ENCODE measurements at places on chromosomes 16 and 17.
A peak's percentile ranks its signal among the peaks of the same experiment; 100 is the strongest.

GRCh38 chr16:47528431-47528830 is 67.3 kb downstream of the PHKB start:
- DNase-seq = no peak

GRCh38 chr16:78460428-78460827 is 361.0 kb downstream of the WWOX start:
- no peak for DNase-seq

- DNase-seq = no peak
These were observed 226.2 kb downstream of the CCDC182 start for GRCh38 chr17:57518587-57519581.

- DNase-seq = no peak
These were observed 39.5 kb downstream of the COPRS start for GRCh38 chr17:31819578-31819977.

DNA sequence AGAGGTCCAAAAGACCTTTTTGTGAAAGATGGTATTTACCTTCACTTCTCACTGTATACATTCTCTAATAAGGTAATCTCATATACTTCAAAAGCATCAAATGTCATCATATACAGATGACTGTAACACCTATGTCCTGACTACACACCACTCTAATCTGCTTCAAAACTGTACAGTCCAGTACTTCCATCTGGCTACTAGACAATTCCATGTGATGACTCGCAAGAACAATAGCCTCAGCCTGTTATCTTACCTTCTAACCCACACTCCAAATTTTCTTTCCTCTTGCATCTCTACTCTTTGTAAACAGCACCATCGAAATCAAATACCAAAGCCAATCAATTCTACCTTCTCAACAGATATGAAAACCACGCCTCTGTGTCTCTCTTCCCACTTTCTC is 24.1 kb downstream of the MYO1D start:
- no peak for DNase-seq

- no peak for DNase-seq
These were observed 2.9 kb downstream of the ATP6V0D1 start for GRCh38 chr16:67477960-67478554.

DNA sequence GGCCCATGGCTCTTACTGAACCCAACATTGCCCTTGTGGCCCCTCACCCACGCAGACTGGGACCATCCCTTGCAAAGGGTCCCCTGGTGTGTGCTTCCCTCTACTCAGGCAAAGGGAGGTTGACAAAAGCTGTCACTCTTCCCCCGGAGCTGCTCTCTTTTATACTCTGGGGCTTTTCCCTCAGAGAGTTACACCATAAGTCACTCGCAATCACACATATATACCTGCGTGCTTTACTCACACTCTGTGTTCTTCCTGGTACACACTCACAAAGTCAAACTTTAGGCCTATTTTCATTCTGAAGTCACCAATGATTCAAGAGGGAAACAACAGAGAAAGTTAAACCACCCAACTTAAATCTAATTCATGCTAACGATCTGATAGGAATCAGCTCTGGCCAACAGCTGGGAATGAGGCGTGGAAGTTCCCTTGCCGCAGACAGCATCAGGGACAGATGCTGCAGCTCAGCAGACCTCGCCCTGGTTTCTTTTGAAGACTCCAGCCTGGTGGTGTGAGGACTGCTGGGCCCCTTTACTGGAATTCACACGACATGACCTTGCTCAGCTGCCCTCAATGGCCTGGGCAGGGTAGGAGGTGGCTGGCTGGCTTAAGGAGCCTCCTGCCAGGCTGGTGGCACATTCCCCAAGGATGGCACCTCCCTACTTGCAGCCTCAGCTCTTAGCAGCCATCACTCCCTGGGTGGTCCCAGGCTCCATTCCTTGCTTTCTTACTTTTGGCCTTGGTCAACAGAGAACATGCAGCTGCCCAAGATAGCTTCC is 27.3 kb downstream of the HIC1 start:
- no peak for DNase-seq

DNA sequence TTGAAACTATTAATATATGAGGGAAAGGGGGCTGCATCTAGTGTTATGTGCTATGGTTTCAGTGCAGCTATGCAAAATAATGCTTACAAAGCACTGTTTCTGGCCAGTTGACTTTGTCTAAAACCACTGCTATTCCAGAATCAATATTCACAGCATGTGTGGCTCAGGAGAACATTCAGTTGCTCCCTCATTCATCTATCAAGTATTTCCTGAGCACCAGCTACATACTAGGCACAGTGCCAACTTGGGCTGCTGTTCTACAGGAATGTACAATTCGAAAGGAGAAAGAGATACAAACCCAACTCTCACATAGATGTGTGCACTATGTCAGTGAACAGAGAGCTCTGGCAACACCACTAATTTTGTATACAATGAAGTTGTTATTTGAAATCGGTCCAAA is 183.0 kb downstream of the PHKB start:
- no peak for DNase-seq

DNA sequence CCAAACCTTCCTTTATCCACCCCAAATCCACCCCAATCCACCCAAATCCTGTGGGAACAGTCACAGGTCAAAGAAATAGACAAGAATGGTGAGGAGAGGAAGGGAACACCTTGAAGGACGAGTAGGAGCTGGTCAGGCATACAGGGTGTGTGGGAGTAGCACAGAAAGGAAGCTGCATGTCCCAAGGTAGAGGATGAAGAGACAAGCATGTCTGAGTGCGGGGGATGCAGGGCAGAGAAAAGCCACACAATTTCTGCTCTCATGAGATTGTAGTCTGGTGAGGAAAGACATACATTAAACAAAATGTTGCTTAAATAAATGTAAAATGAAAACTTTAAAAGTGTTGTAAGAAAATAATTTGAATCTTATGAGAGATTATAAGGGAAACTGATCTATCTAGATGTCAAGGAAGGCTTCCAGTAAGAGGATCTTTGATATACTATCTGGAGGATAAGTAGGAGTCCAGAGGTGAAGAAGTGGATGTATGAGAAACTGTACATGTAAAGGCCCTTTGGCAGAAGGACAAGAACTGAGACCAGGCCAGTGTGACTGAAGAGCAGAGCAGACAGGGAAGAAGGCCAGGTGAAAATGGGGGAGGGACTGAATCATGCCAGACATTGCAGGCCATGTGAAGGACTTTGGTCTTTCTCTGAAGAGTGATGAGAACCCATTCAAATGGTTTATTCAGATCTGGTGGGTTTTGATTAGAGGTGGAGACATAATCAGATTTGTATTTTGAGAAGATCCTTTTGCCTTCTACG is 18.6 kb downstream of the TMEM98 start:
- no peak for DNase-seq

DNA sequence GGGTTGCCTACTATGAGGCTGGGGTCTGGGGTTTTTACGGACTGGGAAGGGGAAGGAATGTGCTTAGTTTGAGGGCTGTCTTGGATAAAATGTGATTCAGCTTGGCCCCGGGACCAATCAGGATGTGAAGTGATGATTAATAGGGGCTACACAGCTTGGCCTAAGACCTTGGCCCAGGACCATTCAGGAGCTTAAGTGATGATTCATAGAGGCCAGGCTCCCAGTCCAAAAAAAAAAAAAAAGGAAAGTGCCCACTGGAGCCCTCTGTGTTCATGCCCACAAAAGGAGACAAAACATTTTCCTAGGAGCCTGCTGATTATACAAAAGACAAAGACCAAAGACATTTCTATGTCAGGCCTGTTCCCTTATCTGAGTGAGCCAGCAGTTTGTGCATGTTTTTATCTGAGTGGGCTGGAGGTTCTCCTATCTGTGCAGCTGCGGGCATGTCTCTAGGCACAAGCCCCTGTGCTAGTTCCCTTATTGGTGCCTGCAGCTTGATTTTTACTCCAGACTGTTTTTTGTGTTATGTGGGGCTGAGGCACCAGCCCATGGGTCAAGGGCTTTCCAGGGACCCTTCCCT is 898.2 kb upstream of the GOT2 start:
- no peak for DNase-seq

DNA sequence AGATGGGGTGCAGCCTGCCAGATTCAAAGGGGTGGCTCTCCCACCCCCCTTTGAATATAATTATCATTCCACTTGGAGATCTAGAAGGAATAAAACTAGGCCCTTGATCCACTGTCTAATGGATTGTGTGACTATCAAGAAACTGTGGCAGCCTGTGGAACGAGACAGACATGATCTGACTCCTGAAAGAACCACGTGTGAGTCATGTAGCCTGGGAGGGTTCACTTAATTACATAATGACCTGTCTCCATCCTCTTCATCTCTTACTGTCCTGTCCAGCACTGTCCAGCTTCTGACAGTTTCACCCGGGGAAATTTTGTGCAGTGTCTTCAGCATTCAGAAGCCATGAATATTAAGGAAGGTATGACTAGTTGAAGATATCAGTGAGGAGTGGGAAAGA is 43.3 kb upstream of the CDH13 start:
- no peak for DNase-seq

DNA sequence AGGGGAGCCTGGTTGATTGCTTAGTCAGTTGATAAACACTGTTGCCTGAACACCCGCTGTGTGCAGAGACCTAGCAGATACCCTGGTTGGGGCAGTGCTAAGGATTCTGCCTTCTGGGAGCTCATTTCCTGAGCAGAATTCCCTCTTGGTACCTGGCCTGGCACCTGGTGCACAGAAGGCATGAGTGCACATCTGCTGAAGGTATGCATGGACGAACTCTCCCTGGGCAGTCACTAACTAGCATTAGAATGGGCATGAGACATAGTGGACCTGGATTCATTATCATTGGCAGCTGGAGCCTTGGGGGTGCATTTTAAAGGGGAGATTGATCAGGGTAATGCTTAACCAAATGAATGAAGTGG is 13.1 kb downstream of the ADCY7 start:
- no peak for DNase-seq

DNA sequence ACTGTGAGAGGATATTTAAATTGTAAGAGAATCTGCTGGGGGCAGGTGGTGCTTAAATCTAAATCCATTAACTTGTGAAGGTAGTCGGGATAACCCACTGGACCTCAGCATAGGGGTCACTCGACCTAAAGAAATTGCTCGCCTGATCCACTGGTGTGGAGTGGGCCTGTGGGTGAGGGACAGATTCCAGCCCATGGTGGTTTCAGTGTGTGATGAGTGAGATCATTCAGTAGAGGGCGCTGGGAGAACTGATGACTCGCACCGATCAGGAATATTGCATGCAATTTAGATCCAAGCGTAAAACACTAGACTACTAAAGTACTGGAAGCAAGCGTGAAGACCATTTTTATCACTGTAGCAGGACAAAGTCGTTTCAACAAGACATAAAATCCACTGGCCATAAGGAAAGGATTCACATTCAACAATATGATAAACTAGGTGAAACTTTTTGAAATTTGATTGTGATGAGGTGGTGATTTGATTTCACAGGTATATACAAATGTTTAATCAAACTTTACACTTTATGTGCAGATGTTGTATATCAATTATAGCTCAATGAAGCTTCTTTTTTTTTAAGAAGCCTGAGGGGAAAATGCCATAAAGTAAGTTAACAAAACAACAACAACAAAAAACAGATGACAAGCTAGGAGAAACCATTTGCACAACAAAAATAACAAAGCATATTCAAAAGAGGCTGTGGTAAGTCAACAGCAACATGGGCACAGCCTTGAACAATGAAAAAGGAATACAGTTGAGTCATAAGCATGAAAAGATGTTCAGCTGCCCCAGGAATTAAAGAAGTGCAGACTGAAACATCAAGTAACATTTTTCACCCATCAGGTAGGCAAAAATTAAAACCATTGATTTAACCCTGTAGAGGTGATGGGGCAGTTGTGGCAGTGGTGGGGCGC is 7.5 kb upstream of the TMEM170A start:
- DNase-seq = peak; percentile 75

GRCh38 chr16:86370062-86370461 is 140.3 kb upstream of the FOXF1 start:
- DNase-seq = no peak

GRCh38 chr17:72191356-72191755 is 70.5 kb downstream of the SOX9 start:
- DNase-seq = no peak

DNA sequence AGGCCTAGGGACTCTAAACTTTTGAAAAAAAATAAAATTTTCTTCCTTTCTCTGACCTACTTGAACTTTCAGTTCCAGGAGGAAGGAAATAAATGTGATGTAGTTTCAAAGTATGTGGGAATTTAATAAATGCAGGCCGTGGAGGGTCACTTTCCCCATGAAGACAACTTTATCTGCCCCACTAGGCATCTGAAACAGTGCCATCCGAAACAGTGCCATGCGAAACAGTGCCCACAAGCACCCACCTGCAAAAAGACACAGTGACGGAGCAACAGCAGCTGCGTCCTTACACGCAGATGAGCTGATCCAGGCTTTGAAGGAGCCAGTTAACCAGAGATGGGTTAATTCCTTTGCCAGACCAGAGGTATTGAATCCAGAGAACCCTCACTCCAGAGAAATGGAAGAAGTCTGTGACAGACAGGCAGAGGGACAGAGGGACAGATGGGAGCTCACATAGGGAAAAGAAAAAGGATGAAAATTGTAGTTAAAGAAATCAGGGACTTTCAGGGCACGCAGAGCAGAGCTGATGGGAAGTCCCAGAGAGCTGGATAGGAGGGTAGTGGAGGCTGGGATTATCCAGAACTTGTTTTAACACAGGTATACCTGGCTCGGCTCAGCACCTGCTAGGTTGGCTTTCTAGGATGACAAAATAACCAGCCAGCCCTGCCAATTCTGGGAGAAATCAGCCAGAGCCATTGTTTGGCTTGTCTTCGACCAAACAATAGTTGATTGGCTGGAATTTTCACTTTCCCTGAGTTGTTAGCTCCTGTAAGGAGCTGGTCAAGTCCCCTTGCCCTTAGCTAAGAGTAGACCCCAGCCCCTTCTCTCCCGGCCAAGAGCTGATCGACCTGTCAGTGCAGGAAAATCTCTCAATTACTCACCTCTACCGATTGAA is 17.1 kb upstream of the HOXB13 start:
- DNase-seq = no peak

- DNase-seq = peak; percentile 79
These were observed 37.9 kb downstream of the GTF3C1 start for GRCh38 chr16:27511657-27512448.

GRCh38 chr16:1884155-1884760 is 12.3 kb upstream of the MEIOB start:
- no peak for DNase-seq

DNA sequence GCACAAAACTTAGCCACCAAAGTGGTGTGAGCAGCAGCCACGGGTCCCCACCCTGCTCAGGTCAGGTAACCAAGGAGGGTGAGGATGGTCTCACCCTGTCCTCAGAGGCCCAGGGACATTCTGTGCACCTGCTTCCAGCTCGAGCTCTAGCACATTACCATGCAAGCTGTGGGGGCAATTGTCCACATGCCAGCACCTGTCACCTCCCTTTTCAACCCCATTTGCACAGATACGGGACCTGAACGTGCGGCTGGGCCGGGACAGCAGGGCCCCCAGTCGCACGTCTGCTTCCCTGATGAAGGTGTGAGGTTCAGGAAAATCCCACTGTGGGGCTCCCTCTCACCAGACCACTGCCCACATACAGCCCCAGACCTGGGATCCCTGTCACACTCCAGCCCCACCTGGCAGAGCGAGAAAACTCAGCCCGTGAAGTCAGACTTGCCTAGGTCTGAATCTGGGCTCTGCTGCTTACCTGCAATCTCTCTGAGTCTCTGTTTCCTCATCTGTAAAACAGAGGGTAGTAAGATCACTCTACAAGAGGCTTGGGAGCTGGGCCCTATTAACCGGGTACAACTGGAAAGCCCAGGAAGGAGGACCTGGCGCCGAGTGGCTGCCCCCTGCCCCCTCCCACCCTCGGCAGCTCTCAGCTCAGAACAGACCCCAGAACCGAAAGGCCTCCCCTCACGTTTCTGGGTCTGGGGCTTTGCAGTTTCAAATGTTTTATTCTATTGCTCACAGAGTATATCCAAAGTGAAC is 7.9 kb downstream of the WFIKKN2 start:
- DNase-seq = no peak

- peak; percentile 55 for DNase-seq
These were observed 6.9 kb downstream of the DOK4 start for GRCh38 chr16:57479205-57479975.
